ENCODE measurements at places on chromosomes 4 and X.

GRCh38 chrX:40108162-40108958 is 10.6 kb upstream of the BCOR start:
- peak; percentile 56 for DNase-seq

GRCh38 chr4:151276787-151277562 is at the start of gene PRSS48:
PRSS48 (plus strand) TSS chr4:151277161; CDS start chr4:151277173, 12 bp downstream.
- peak; percentile 57 for DNase-seq

DNA sequence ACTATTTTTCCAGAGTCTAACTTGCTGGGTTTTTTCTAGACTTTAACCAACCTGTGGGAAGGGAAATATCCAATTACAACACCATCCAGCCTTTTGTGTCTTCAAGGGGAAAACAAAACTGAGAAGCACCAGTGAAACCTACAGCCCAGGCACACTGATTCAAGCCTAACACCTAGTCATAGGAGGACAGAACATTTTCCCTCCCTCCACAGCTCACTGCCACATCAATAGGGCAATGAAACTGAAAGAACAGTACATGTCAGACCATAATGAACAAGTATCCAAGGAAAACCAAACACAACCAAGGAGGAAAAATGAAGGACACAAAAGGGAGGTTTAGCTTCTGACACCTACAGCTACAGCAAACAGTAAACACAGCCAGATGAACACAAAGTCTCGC is 17.6 kb downstream of the MAGEA8 start:
- DNase-seq = no peak

GRCh38 chr4:61866378-61867030 is 666.4 kb downstream of the ADGRL3 start:
- DNase-seq = no peak

- DNase-seq = peak; percentile 18
Measured at GRCh38 chrX:110992611-110993010, 103.4 kb upstream of the PAK3 start.
